Epithelial cell of umbilical artery (primary cell): ENCODE measurements at places on chromosomes 6 and 20. TPM values are rescaled to one million over a fixed set of nuclear protein-coding genes. Genes with fewer than 3 reads are reported as not detected.

TRAPPC3L gene
- under 0.01 TPM in 1 of 2 replicates, not detected in the other for total RNA-seq

KHDC1 gene
- 1.9 and 2.0 TPM in 2 replicates for total RNA-seq

OR2B6 gene
- total RNA-seq = not detected in 2 replicates

TSPO2 gene
- not detected in 2 replicates for total RNA-seq

WFDC5 gene
- not detected in 2 replicates for total RNA-seq

TINAG gene
- total RNA-seq = 0.32 TPM in 1 of 2 replicates, not detected in the other
